ENCODE measurements at places on chromosomes 1 and 21.

- DNase-seq: no peak
These were observed 7.5 kb upstream of the CYP4A11 start for GRCh38 chr1:46948629-46949416.

DNA sequence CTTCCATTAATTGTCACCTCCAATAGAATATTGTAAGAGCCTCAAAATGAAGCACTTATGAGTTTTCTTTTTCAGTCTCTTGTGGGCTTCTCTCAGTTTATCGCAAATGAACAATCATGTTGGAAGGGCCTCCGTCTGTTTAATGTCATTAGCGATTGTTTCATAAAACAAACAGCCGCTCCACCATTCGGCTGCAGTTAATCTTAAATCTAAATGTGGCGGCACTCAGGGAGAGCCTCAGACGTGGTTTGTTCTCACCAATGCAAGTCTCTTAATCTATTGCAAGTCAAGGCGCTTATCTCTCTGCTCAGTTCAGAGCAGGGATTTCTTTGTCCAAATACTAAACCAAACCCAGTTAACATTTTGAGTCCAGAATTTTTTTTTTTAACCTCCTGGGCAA lies 34.9 kb upstream of the ESRRG start:
- no peak for DNase-seq

DNA sequence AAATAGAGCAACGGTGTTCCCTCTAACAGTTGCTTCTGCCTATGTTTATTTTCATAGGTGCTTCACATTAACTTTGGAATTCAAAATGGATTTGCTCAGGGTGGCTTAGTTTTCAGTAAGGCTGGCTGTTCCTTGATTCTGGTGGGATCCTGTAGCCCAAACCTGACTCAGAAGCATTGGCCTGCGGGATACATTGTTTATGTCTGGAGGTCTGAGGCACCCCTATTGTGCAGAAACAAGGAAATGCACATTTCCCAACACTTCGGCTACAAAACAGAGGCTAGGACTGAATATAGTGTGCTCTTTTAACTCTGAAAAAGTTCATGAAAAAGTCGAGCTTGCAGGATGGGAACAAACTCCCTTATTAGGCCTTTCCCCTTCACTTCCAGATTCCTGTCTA lies 133.8 kb upstream of the F3 start:
- no peak for DNase-seq

GRCh38 chr1:85884372-85885035 lies 176.3 kb upstream of the ZNHIT6 start:
- DNase-seq: no peak

DNA sequence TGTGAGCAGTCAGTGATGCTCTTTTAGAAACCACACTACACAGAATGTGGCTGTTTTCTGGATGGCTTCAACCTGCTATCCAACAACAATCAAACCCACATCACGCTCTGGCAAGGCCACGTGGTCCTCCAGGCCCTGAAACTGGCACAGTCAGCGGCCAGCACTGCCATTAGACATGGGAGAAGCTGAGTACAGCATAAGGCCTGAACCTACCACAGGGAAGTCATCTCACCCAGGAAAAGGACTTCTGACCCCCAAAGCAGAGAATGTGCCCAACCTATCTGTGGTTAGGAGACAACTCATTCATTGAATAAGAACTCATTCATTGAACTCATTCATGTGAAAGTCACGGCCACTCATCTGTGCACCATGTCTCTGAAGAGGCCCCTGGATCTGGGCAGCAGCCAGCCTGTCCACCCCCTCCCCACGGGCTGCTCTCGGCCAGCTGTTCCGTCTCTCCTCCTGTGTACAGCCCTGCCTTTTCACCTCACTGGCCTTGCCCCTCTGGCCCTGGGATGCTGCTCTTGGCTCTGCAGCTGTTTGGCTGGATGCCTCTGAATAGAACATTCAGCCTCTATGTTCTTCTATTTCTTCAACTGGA lies 41.1 kb downstream of the C1orf198 start:
- DNase-seq: no peak

GRCh38 chr1:35560256-35561225 lies 2.9 kb downstream of the NCDN start:
- DNase-seq: no peak

DNA sequence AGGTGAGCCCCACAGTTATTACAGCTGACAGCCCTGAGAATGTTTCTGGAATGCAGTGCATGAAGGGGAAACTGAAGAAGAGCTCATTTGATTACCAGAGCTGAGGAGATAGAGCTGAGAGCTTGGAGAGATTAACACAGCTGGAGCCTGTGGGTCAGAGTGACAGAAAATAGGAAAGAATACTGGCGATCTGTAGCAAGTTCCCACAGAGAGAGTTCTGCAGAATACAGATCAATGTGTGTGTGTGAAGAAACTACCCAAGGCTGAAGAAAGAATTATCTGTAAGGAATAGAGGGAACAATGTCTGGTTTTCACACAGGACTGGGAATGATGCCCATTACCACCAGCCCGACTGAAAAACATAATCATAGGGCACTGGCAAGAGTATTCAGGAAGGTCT lies 103.6 kb upstream of the SNX7 start:
- no peak for DNase-seq

DNA sequence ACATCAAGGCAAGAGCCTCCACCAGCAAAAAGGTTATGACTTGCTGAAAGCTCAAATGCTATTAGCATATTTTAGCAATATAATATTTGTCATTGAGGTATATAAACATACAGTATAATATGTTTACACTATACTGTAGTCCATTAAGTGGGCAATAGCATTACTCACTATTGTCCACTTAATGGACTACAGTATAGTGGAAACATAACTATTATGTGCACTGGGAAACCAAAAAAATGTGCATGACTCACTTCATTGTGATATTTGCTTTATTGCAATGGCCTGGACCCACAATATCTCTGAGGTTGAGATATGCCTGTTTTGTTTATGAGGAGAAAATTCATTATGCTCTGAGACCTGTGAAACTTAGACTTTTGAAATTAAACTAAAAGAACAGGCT lies 300.0 kb downstream of the BARHL2 start:
- no peak for DNase-seq

GRCh38 chr1:232662910-232663309 lies 33.0 kb upstream of the SIPA1L2 start:
- no peak for DNase-seq

Measured in stimulated activated CD4-positive, alpha-beta T cell treated with anti-CD3 and anti-CD28 coated beads, Interleukin-15, amount 100 ng/mL, for 1 hour (primary cell).